ENCODE measurements at places on chromosomes 11 and 22.

- no peak for DNase-seq
Measured at GRCh38 chr11:86495351-86495750, 120.7 kb downstream of the CCDC81 start.

DNA sequence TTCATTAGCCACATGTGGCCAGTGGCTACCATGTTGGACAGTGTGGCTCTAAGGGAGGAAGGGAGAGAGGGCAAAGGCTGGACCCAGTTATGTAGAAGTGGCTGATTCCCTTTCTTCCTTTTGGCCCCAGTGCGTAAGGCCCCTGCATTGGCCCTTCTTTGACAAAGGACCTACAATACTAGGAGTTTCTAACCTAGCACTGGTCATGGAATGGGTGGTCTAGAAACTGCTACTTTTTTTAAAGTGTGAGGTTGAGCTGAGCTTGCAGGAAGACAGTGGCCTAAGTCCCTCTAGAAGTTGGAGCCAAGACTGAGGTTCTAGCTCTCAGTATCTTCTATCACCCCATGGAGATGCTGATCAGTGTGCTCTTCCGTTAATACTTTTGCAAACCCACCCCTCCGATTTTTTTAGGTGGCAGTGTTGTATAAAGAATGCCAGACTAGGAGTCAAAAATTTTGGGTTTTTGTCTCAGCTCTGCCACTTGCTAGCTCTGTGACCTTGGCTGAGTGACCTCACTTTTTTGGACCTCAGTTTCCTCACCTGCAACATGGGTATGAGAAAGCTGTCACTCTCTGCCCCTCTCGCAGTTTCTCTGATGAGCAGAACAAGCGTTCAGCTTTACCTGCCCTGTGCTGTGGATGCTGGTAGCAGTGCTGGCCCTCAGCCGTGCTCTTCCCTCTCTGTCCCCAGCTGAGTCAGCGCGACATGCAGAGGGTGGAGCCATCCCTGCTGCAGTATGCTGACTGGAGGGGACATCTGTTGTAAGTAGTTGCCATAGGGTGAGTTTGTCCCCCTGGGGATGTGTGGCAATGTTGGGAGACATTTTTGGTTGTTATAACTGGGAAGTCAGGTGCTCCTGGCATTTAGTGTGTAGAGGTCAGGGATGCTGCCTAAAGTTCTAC, 6.9 kb downstream of the ACCS start:
- no peak for DNase-seq

- no peak for DNase-seq
Measured at GRCh38 chr11:65427691-65428577, 5.3 kb downstream of the NEAT1 start.

DNA sequence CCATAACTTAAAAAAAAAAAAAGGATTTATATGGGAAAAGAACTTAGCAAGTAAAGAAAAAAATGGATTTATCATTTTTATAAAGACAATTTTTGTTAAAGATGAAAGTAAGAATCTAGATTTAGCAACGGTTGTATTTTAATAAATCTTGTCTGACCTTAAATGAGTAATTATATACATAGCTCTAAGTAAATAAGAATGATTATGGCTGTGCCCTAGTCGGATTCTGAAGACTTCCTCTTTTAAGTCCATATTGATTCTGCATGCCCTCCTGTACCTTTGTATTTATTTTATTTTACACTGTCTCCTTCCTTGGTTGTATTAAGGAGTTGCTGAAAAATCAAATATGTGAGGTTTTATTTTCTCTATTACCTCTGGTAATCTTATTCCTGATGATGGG, 7.1 kb downstream of the RBX1 start:
- no peak for DNase-seq

GRCh38 chr22:28939932-28940331, 56.6 kb downstream of the ZNRF3 start:
- DNase-seq, result no peak

- no peak for DNase-seq
Measured at GRCh38 chr11:72338741-72339140, 94.8 kb upstream of the PHOX2A start.

GRCh38 chr11:94926271-94926625, 47.1 kb downstream of the CWC15 start:
- no peak for DNase-seq

DNA sequence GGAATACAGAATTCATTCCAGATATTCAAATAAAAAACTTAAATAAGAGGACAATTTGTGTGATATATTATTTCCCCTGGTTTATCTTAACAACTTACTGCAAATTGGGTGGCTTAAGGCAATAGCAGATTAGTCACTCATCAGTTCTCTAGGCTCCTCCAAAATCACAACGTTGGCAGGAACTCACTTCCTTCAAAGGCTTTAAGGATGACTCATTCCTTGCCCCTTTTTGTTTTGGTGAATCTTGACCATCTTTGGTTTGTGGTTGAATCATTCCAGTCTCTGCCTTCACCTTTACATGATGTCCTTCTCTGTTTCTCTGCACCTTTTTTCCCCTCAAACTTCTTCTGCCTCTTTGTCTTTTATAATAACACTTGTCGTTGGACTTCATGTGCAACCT, 3.4 kb downstream of the OR10AG1 start:
- DNase-seq, result no peak

DNA sequence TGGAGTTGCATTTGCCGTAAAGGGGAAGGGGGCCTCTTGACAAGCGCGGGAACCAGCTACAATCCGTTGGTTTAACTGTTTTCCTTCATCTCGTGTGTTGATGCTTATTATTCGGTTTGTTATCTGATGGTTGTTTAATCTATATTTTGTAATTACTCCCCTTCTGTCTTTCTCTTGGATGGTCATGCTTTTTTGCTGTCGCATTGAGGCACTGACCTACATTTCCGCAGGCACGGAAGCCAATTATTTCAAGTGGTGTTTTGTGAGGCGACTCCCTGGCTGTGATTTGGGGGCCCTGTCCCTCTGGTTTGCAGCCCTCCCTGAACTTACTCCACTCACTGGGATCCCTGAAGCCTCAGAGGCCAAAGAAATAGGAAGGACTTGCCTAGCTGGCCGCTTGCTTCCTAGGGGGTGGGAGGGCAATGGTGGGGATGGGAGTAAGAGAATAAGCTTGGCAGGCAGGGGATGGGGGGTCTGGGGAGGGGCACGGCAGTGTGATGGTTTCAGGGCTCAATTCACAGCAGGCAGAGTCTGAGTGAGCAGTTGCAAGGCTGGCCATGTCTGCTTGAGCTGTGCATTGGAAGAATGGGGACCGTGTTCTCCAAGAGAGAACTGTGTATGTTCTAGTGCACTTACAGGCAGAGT, 165.8 kb upstream of the B3GAT1 start:
- no peak for DNase-seq

- DNase-seq, result no peak
Measured at GRCh38 chr11:10499874-10500601, 40.9 kb downstream of the RNF141 start.

DNA sequence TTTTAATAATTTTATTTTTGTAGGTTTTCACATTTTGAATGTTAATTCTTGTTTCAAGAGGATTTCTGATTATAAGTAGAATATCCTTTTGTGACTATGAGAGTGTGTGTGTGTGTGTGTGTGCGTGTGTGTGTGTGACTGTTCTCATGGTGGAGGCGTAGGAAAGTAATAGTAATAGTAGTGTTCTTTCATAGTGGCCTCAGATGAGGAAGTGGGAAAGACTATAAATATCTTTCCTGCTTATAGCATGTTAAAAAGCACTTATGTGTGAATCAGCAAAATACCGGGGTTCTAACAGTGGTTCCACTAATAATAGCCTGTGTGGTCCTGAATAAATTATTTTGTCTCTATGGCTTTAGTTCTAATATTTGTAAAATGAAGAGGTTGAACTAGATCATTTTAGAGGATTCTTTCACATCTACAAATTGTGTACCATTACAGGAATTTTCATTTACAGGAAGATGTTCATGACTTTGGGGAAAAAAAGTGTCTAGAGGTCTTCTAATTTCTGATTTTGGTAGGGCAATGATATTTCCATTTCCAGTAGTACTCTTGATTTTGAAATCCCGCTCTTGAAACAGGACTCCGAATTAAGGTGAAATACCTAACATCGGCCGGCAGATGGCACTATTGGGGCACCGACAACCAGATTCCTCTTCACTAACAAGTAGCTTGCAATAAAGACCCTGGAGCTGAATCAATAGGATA, 29.9 kb upstream of the OR10G7 start:
- DNase-seq, result no peak

GRCh38 chr22:27108425-27109114, 451.2 kb downstream of the MIAT start:
- DNase-seq, result no peak

GRCh38 chr11:132981131-132981956, 551.0 kb downstream of the OPCML start:
- no peak for DNase-seq

GRCh38 chr22:31144223-31144622, 3.9 kb upstream of the PLA2G3 start:
- no peak for DNase-seq

- no peak for DNase-seq
Measured at GRCh38 chr22:47994601-47995263, 1232.3 kb downstream of the TBC1D22A start.

- DNase-seq, result no peak
Measured at GRCh38 chr11:60981515-60981914, 10.0 kb downstream of the CD6 start.

DNA sequence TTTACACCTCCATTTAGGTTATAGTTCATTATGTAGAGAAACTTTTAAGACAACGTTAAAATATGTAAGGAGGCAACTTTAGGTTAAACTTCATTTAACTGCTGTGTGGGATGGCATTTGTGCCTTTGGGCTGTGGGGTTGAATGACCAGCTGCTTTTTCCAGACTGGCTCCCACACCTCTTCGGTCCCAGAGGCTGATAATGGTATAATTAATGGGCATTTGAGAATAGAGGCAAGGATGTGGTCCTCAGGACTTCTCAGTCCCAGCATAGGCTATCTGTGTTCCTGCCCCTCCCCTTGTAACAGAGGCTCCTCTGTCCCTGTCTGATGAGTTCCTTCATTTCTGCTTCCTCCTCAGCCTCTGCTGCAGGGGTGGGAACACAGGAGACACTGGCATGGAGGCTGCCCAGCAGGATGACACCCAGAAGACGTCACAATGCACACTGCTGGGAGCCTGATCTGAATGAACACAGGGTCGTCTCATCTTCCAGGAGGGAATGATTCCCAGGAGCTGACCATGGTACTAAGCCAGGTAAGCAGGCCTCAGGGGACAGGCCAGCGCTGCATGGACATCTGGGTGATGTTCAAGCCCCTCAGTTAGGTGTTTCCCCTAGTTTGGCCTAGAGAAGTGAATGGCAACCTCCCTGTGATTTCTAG, 17.1 kb upstream of the GNAZ start:
- DNase-seq, result no peak

DNA sequence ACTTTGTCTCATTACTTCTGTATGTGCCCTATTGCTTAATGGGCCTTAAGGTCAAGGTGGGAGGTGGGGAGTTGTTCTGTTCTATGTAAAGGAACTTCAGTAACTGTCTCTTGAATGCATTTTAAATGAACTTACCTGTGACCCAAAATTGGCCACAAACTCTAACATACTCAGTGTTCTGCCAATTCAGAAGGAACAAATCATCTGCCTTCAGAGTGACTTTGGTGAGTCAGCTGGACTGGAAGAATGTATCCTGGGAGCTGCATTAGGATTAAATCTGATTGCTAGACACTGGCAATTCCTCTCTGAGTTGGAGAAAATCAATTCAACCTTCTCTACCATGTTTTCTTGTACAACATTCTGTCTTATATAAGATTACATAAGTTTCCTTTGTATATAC, 1104.8 kb downstream of the DLG2 start:
- DNase-seq, result no peak

GRCh38 chr11:120626791-120627190, 115.2 kb downstream of the GRIK4 start:
- DNase-seq, result no peak

GRCh38 chr22:42905217-42905616, 48.1 kb upstream of the ARFGAP3 start:
- DNase-seq, result no peak

- no peak for DNase-seq
Measured at GRCh38 chr11:90364527-90364926, 141.7 kb upstream of the CHORDC1 start.

- DNase-seq, result no peak
Measured at GRCh38 chr22:16601437-16602223, 9.0 kb upstream of the CCT8L2 start.

DNA sequence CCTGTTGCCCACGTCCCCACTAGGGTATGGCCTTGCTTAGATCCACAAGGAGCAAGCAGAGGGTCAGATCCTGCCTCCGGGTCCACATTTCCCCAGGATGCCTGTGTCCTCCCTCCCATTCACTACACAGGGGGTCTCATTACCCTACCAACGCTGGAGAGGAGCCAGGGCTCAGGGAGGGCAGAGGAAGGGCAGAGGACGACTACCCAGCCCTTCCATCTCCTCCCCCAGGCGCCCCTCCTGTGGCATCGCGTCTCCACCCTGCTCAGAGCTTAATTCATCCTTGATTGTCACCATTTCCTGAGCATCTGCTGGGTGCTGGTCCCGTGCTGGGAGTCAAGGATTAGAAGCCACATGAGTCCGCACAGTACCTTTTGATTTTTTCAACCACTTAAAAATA, 5.0 kb downstream of the NFAM1 start:
- no peak for DNase-seq

DNA sequence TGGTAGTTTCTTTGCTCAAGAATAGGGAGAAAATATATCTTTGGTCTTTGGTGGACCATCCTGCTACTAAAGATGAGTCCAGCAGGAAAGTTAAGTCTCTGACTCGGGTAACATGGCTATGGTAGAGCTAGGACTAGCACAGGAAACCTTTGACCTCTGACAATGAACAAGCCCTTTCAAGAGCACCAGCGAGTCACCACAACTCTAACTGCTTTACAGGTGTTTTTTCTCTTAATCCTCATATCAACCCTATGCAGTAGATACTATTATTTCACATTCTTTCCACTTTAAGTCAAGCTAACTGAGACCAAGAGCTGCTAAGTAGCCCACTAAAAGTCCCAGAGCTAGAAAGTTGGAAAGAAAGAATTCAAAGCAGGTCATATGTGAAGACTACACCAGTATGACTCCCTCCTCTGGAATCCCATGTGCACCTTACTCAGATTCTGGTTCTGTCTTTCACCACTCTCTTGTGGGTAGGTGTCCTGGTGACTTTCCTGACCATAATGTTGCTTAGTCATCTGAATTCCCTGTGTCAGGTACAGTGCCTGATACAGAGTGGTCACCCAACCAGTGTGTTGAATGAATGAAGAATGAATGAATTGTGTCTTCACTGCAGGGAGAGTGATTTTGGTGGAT, 53.8 kb upstream of the ME3 start:
- DNase-seq, result no peak

- DNase-seq, result no peak
Measured at GRCh38 chr22:17234144-17234623, 14.9 kb upstream of the ADA2 start.

- DNase-seq, result no peak
Measured at GRCh38 chr22:49936018-49936972, 17.9 kb downstream of the CRELD2 start.

Measured in NCI-H2107 (cell line).